ENCODE measurements at places on chromosomes 12 and 14.

- DNase-seq: no peak
Measured at GRCh38 chr12:117869551-117869950, 99.2 kb downstream of the KSR2 start.

DNA sequence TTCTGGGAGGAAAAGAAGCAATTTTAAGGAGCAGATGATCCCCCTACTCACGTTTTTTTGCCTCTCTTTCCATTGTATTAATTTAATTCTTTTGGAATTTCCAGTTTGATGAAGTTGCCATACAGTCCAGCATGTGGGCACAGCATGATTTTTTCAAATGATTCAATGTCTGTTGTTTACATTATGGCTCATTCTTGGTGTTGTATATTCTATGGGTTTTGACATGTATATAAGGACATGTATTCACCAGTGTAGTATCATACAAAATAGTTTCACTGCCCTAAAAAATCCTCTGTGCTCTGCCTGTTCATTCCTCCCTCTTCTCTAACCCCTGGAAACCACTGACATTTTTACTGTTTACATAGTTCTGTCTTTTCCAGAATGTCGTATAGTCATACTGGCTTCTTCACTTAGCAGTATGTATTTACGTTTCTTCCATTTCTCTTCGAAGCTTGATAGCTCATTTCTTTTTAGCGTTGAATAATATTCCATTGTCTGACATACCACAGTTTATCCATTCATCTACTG is 13.3 kb upstream of the KLHDC2 start:
- DNase-seq: no peak

DNA sequence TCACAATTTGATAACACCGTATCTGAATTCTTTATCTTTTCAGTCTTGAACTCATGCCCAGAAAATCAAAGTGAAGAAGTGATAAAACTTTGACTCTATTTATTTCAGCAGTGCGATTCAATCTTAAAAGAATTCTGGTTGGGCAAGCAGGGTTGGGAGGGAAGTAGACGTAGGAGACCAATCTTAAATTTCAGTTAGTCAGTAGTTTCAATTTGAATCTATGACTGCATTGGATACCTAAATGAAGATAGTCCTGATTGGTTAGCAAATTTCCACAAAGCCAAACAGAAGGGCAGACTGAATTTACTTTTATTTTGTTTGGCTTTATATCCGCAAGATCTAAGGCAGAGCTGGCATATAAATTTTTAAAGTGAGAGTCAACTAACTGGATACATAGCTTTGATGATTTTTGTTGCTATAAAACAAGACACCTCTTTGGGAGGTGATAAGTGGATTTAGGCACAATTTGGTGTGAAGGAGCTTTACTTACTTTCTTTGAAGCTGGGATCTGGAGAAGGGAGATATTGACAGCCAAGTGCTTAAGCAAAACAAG is 2.6 kb downstream of the ACSS3 start:
- DNase-seq: no peak

GRCh38 chr14:91254461-91254860 is 10.0 kb upstream of the GPR68 start:
- DNase-seq: no peak

DNA sequence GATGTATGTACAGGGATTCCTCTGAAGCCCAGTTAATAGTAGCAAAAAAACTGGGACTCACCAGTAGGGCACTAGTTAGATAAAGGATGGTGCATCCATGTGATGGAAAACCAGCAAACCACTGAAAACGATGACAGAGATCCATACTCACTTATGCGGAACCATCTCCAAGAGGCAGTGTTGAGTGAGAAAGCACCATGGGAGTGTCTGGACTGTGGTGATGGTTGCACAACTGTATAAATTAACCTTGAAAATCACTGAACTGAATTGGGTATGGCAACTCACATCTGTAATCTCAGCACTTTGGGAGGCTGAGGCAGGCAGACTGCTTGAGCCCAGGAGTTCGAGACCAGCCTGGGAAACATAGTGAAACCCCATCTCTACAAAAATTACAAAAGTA is 53.6 kb upstream of the ZFP36L1 start:
- no peak for DNase-seq

GRCh38 chr12:170371-171225 is 43.4 kb downstream of the SLC6A12 start:
- no peak for DNase-seq

GRCh38 chr12:29278673-29279420 is 102.1 kb downstream of the ERGIC2 start:
- DNase-seq: no peak

DNA sequence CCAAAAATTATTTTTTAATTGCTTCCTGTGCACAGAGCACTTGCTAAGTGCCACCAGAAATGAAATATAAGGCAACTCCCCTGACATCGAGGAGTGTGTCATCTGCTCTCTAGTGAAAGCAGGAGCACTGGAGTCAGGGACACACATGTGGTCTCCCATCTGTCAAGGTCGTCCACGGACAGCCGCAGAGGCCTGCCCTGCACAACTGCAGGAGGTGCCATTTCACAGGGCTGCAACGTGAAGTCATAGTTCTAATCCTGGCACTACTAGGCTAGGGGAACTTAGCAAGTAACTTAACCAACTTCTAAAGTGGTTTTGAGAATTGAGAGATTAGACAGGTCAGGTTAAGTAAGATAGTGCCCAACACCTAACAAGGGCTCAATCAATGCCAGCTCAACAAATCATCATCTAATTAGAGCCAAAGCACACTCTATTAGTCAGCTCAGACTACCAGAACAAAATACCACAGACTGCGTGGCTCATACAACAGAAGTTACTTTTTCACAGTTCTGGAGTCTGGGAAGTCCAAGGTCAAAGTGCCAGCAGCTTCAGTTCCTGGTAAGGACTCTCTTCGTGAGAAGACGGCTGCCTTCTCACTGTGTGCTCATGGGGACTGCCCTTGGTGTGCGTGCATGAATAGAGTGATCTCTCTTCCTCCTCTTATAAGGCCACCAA is 30.7 kb downstream of the FOXN3 start:
- no peak for DNase-seq

Measured in activated B cell treated with CpG ODN at 0.5 μM for 24 hours (primary cell).